ENCODE measurements at places on chromosomes 3 and 15.

- DNase-seq = peak; percentile 1
Measured at GRCh38 chr15:53976844-53977392, 1.3 kb upstream of the UNC13C start.

DNA sequence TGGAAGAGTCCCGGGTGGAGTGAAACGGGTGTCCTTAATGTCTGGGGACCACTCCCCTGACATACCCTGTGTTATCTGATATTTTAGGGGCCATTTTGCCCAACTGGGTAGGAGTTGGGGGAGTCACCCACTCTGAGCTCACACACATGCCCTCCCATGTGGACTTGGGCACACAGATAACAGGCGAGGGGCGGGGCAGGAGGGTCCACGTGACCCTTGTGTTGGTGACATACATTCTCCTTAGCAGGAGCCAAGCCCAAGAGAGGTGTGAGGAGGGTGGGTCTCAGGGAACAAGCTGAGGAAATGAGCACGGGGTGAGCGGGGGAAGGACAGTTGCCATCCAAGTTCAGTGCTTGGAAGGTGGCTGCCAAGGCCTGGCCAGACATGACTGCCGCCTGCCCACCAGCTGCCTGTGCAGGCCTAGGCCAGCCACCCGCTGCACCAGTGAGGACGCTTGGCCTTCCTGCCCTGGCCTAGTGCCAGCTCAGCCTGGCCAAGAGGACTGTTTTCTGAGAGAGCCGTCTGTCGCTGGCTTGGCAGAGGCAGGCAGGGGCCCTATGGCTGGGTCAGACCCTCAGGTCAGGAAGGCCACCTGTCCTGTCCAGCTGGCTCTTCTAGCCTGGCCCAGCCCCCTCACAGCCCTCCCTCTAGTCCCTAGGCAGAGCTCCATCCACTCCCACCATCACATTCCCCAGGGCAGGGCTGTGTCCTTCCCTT, 31.3 kb upstream of the TMEM115 start:
- DNase-seq = no peak

DNA sequence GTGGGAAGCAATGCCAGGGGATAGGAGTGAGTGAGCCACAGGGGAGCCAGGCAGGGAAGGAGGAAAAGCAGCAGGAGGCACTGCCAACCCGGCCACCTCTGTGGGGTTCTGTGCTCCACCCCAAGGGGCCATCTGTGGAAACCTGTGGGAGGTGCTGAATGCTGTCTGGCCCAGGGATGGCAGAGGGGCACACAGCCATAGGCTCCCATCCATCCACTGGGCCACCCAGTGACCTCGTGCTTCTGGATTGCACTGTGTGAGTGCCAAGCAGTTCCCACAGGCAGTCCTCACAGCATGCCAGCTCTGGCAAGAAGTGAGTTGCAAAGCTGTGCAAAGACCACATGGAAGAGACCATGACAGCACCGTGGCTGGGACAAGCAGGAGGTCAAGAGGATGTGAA, 27.5 kb downstream of the DNAJB8 start:
- no peak for DNase-seq

DNA sequence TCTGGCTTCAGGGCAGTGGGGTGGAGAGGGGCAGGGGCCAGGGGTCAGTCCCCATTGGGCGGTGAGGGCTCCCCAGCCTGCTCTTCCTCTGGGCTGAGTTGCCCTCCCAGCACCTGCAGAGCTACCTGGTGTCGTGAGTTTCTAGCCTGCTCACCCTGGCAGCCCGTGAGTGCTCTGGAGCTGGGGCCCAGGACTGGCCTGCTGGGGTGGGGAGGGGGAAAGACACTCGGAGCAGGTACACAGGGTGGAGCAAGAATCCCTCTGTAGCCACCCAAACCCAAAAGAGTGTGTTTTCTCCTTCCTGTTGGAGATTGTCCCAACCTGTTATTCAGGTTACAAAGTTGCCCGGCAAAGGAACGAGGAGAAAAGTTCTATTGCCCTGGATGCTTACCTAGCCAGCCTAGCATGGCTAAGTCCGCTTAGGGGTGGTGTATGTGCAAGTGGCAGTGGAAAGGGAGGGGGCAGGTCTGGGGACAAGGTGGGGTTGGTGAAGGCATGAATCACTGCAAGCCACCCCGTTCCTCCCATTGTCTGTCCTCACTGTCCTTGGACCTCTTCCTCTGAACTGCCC, 8.9 kb downstream of the FAM3D start:
- DNase-seq = no peak

- peak; percentile 21 for DNase-seq
Measured at GRCh38 chr3:57221883-57222282, 5.6 kb upstream of the APPL1 start.

DNA sequence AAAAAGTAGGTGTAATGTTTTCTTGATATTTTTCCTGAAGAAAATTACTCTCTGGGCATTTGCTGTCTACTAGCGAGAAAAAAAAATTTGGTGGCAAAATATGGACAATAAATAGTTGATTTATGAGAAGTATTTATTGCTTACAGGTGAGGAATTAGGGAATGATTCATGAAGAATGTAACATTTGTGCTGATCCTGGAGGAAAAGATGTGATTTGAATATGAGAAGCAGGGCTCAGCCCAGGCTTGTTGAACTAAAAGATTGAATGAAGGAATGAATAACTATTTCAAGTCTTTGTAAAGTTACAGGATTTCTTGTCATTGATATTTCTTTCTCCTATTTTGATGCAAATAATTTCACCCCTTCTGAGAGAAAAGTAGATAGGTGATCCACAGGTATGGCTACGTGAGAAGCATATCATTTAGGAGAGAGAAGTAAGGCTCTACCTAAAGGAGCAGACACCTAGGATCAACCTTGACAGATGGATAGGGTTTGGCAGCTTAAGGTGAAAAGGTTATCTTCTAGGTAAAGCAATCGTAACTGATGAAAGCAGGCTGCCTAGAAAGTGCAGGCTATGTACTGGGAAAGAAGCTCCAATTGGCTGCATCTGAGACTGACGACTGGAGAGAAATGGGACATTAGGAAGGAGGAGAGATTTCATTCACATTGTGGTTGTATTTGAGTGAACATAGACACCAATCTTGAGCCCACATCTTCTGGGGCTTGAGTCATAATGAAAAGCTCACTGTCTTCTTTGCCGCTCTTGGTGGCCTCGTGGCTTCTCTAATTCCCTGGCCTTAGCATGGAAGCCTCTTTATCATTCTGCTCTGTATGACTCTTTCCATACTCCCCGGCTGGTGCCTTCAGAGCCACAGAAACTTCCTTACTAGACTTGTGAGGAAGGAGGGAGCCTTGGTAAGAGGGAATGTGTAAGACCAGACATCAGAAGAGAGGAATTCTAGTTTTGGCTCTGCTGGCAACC, 106.5 kb downstream of the P3H2 start:
- DNase-seq = no peak

DNA sequence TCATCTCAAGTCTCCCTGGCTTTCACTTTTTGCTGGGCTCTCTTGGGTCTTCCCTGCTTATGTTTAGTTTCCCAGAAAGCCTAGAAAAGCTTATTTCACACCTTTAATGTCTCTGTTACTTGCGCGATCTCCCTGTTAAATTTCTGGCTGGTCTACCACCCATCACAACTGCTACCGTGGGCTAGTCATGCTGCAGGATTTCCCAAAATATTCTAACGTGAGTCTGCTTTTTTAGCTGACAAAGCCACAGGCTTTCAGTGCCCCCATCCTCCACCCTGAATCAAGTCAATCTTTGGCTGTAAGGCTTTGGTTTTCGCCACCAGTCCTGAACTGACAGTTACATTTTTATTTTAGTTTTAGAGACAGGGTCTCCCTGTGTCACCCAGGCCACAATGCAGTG, 74.1 kb downstream of the SUMF1 start:
- no peak for DNase-seq

DNA sequence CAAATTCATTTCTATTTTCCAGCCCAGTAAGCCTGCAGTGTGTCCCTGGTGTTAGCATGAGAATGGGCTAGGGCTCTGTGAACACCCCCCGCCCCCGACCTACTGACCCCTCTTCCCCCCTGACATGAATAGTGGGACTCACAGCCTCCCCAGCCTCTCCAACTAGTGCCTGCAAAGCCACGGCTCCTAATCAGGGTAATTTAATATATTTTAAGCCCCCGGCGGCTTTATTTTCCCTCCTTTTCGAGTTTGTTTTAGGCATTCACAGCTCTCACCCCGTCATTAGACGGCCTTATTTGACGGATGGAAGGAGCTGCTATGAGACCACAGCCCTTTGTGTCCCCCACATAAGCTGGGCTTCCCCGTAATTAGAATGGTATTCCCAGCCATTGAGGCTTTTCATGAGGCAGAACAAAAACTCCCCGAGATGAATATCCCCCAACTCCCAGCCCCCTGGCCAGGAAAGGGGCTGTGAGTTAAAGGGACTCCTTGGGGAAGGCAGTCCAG, 78.3 kb upstream of the POLG start:
- no peak for DNase-seq

- DNase-seq = no peak
Measured at GRCh38 chr3:104005815-104006214, 1360.9 kb upstream of the ALCAM start.

DNA sequence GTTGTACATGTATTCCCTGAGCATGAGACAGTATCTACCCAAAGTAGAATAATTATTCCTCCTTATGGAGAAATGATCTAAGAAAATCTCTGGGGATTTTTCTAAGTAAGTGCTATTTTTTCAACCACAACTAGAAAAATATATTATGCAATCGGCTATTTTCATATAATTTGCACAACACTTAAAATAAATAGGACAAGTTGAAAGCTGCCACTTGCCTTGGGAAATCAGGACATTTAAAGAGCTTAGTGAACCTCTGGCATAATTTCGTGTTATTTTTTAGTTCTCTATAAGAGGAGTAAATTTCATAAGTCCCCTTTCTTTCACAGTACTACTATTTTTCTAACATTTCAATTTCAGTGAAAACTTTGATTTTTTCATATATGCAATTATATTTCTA, 672.1 kb downstream of the OTOL1 start:
- no peak for DNase-seq

DNA sequence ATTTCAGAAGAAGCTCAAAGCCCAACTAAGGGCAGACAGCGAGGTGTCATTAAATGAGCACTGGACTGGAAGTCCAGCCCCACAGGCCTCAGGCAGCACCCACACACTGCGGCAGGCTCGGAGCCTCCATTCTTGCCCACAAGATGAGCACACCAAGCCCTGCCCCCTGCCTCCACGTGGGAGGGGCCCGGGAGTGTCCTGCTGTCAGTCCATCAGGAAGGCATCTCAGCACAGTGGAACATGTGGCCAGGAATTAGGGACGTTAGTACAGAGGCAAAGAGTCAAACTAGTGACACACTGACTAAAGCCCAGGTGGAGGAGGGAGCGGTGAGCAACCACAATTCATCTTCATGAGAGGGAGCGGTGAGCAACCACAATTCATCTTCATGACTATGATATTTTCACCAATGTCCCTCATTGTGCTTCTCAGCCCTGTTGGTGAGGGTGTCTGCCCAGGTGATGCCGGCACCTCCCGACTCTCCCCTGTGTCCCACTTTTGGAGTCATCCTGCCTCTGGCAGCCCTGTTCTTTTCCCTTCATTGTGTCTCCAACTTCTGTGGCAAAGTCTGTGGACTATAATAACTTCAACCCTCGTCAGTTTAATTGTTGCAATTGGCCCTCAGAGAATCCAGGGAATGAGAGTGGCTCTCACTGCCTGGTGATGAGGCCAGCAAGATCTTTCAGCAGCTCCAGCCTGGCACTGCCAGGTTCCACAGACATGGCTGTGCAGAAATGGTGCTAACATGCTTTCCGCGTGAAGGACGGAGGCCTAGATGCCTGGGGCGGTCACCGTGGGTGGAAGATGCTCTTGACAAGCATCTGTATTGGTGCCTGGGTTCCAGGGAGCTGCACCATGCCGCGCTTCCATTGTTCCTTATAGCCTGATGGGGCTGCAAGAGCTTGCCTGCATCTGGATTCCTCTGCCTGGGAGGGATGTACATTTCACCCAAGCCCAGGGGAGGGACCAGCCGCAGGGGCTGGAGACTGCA, 23.1 kb upstream of the SKOR1 start:
- DNase-seq = no peak

DNA sequence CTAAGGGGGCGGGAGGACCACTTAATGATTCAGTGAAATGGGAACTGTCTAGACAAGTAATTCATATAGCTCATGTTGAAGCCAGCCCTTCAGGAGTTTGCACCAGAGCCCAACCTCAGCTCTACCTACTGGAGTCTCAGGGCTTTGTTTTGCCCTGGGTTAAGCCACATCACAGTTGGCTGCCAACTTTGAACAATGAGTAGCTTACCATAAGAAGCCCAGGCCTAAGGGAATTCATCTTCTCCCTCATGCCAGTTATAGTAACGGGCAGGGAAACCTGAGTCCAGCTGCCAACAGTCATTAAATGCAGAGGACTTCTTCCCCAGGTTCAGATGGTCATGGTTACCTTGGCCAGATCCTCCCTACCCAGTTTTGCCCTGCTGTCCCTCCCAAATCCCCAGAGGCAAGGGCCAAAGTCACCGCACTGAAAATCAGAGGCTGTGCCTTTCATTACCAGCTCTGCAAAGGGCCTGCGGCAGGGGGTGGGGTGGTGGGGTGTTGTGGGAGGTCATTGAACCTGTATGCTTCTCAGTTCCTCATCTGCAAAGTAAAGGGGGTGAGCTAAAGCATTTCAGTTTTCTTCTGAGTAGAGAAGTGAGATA, 302.2 kb upstream of the NR2E3 start:
- no peak for DNase-seq
